ENCODE measurements at places on chromosomes 4 and X.

GRCh38 chrX:20410540-20410939 is 143.8 kb upstream of the RPS6KA3 start:
- no peak for DNase-seq

DNA sequence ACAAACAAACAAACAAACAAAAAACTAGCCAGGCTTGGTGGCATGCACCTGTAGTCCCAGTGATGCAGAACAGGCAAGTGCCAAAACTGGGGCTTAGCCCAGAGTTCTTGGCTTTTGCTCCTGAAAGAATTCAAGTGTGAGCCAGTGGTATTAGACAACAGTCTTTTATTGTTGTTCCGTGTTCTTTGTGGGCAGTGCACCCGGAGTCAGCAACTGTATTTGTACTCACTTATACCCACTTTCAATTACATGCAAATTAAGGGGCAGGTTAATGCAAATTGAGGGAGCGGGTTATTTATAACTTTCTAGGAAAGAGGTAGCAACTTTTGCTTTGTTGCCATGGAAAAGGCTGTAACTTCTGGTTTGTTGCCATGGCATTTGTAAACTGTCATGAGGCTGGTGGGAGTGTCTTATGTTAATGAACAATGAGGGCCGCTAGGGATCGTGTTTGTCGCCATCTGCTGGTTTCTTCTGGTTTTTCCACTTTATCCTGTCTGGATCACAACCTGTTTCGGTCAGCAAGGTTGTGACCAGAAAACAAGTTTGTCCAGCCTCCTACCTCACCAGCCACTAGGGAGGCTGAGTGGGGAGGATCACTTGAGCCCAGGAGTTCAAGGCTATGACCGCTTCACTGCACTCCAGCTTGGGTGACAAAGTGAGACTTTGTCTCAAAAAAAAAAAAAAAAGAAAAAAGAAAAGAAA is 88.8 kb upstream of the ESX1 start:
- peak; percentile 34 for DNase-seq

DNA sequence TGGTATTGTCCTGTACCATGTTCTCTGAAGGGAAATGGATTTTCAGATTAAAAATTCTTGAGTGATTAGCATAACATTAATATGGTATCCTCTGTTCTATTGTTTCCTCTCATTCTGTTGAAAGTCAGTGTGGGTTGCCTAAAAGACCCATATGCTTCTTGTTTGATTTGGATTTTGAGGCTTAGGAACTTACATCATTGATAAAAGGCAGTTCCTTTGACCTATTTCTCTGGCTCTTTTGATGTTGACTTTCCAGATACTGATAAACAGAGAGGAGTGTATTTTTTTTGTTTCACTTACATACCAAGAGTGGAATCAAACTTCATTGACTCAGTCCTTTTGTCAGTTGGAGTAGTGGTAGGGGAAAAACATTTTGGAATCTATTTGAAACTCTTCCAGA is 32.8 kb downstream of the TMEM144 start:
- no peak for DNase-seq

- no peak for DNase-seq
Observed at GRCh38 chr4:73603271-73603710, 16.9 kb downstream of the RASSF6 start.

DNA sequence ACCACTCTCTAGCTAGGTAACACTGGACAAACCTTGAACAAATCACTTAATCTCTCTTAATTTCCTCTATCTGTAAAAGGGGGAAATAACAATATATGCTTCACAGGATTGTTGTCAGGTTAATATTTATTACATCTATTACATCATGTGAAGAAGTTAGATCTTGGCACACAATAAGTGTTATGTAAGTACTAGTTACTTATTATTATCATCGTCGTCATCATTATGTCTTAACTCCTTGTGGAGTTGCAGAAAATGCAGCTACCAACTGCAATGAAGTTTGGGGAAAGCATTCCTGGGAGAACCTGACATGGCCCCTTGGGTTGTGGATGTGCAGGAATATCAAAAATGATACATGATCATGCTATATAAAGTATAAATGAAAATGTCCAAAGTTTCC is 4.8 kb upstream of the JCHAIN start:
- no peak for DNase-seq

DNA sequence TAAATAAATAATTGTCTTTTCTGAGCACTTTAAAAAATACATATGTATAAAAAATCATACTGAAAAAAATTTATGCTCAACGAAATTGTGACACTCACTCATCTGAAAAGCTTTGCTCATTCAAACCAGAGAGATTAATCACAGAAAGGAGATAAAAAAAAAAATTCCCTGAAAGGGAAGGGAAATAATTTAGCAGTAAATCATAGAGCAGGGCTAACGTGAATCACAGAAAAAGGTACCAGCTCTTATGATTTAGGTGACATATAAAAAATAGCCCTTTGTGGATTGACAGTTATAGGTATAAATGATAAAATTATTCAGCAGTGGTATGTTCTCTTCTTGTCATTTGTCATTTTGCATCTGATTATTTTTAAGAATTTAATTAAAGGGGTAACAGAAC is 552.7 kb upstream of the TENM3 start:
- no peak for DNase-seq

DNA sequence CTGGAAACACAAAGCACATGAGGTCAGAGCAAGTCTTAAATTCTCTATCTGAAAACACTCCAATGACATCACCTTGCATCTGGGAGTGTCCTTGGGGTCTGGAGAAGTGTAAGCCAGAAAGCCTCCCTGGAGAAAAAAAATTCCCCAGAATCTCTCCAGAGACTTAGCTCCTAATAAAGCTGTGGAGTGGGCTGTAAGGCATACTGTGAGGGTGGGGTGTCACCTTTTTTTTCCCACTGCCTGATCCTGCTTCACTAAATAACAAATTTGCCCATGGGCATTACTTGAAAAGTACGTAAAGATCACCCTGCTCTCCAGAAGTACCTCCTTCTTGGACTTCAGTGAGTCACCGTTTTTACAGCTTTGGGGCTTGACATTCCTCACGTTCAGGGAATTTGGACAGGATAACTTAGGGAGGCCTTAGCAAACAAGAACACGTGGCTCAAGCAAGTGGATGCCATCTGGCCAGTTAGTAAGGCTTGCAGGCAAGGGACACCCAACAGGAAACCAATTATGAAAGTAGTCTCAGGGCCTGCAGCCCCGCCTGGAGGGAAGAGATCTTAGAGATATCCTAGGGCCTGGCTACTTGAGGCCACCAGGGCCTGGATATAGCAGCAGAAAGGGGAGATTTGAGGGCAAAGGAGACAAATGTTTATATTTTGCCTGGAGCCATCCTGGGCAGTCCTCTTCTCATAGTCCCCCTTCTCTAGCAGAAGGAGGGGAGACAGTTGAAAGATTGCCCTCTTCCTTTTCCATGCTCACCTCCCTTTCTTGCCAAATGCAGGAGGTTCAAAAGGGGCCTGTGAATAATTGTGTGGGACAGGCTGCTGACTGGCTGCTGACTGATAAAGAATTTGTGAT is 60.1 kb upstream of the PLAC1 start:
- DNase-seq: no peak

- no peak for DNase-seq
Observed at GRCh38 chr4:77538574-77539157, 67.0 kb upstream of the CXCL13 start.

DNA sequence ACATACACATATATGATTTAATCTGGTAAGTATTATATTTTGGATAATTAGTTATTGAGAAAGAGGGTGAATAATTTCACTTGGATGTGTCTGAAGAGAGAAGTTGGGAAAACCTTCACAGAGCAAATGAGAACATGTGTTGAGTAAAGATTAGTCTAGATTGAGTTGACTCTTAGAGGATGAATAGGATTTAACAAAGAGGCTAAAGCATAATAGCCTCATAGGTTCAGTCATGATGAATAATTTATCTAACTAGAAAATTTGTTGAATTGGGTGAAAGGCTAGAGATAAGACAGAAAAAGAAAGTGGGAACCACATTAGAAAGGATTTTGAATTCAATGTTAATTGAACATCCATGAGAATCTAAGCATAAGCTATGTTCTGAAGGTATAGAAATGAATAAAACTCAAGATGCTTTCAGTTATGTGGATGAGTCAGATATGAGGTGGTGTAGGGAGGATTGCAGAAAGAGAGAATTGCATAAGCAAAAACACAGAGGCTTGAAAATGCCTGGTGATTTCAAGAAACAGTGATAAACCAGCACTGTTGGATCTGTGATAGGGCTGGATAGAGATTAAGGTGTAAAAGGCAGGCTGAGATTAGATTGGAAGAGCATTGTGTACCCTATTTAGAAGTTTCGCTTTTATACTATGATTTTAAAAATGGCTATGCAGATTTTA is 207.6 kb upstream of the NR3C2 start:
- DNase-seq: no peak

- DNase-seq: no peak
Observed at GRCh38 chrX:10744007-10744406, 123.6 kb upstream of the MID1 start.

- no peak for DNase-seq
Observed at GRCh38 chr4:166366012-166366411, 493.0 kb downstream of the TLL1 start.

- DNase-seq: no peak
Observed at GRCh38 chrX:124239911-124240310, 92.5 kb upstream of the TEX13D start.

GRCh38 chrX:88135735-88136134 is 611.3 kb upstream of the CPXCR1 start:
- no peak for DNase-seq

DNA sequence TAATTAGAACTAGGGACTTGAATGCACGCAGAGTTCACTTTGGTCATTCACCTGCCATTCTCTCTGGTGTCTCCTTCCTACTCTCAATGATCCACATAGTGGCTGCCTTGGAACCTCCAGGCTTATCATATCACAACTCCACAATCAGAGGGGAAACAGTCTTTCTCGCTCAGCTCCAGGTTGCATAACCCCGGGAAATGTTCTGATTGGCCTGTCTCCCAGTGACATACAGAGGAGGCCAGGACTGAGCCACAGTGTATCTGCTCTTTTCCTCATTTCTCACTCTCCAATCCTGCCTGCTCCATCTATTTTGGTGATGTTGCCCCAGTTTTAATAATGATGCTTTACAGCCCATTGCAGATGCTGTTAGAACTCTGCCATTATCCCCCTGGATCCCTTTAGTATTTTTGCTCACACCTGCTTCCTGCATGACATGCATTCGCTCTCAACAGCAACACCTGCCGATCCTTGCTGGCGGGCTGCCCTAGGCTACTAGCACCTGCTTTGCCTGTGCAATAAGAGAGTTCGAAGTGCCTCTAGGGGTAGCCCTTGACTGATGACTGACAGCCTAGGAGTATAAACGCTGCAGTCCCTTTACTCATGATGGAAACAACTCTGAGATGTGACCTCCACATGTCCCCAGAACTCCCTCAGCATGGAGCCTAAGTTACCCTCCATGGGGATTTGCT is 211.3 kb upstream of the RPS6KA3 start:
- no peak for DNase-seq

GRCh38 chr4:1460967-1461868 is 55.0 kb upstream of the NKX1-1 start:
- no peak for DNase-seq

DNA sequence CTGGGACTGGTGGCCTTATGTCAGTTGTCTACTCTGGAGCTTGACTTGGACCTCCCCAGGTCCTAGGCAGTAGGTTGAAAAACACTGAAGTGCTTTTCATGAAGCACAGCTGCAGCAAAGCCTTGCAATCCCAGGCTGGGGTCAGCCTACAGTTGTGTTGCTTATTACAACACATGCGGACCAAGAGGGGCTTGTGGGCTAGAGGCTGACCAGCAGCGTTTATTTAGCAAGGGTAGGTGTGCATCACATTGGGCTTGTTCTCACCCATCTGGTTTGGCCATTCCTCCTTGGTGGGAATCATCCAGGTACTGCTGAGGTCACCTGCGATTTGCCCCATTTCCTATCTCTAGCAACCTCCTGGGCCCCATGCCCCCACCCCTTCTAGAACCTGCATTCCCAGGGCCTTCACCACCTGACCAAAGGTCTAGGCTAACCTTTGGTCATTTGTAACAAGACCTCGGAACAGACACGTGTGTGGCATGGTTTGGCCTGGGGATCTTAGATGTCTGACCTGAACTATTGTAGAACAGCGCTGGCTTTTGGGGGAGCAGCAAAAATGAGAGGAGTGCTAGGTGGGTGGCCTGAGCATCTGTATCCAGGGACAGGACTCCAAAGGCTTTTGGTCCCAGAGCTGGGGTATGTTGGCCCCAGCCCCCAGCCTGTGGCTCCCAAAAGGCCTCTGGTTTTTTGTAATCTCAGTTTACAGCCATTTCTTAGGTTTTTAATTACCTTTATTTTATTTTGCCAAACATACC is 3.0 kb downstream of the RPL10 start:
- DNase-seq: no peak

GRCh38 chr4:95546221-95546620 is 2.6 kb downstream of the UNC5C start:
- no peak for DNase-seq

GRCh38 chr4:11019451-11020240 is 335.1 kb upstream of the CLNK start:
- DNase-seq: no peak

- no peak for DNase-seq
Observed at GRCh38 chr4:177271091-177271490, 38.6 kb upstream of the NEIL3 start.

DNA sequence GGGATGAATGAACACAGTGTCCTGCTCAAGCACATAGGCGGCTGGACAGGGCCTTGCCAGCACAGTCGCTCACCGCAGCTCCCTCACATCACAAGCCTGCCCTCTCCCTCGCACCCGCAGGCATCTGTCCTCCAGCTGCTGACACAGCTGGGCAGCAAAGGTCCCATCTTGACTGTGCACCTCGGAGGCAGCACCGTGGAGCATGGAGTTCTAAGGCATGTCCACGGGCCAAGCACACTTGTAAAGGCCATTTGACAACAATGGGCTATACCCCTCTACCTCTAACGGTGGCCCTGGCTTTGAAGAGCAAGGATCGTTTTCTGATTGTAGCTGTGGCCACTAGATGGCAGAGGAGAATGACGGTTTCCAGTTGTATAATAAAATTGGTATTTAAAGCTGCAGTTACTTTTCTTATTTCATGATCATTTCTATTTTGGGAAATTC is 53.8 kb downstream of the APLN start:
- peak; percentile 21 for DNase-seq

GRCh38 chr4:30719454-30720020 is 632 bp upstream of the PCDH7 start:
- DNase-seq: peak; percentile 62

DNA sequence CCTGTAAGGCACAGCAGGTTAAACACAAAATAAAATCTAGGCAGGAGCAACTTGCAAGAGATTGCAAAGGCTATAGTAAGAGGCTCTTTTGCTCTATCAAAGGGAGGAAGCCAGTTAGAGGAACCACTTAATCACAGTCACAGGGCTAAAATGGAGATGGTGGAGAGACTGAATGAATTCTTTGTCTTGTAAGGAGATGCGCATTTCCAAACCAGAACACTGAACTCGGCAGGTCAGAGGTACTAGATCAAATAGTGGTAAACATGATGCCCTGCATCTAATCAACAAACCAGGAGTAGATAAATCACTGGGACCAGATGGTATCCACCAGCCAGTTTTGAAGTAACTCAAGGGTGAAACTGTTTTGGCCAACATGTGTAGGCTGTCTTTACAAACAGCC is 55.8 kb downstream of the GPC4 start:
- no peak for DNase-seq

Data from nephron progenitor cell (in vitro differentiated cells).